ENCODE measurements at places on chromosomes 7 and 10. TPM values are rescaled to one million over a fixed set of nuclear protein-coding genes. Genes with fewer than 3 reads are reported as not detected.

DNA sequence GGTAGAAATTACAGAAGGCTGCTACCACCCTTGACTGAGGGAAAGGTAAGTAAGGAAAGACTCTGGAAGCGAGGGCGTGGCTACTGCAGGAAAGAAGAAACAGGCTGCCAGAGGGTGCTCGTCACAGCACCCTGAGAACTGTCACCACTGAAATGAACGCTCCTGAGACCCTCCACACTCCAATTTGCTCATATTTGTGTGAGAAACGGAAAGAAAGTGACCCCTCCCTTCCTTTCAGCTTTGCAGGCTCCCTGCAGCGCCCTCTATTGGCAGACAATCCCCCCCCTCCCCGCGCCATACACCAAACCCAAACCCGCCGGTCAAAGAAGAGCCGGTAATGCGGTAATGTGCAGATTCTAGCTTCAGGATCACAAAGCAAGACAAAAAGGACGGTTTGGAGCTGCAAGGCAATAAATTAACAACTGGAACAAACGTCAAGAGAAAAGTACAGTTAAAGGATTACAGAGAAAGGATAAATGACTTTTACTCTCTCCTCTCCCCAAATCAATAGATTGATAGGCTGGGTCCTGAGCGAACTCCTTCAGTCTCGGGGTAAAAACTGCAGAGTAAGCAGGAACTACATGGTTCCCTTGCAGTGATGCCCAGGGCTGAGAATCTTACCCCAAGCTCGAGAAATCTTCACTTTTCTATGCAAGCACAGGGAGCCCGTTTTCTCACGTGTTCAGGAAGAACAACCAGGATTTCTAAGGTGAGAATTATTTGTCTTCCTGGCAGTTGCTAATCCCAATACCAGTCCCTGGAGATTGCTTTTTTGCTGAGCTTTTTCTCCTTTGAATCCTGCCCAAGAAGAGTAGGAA, 47.6 kb downstream of the STEAP1B start:
- H3K36me3 ChIP-seq: no peaks in the 10 kb centered on the region
- H3K27me3 ChIP-seq: no peaks in the 10 kb centered on the region
- H3K4me3 ChIP-seq: no peak overlapping the region
- no peaks in the 10 kb centered on the region for H3K4me1 ChIP-seq
- H3K27ac ChIP-seq: no peak overlapping the region
- DNase-seq: peak; percentile 25

GRCh38 chr7:53218730-53219504, 183.5 kb downstream of the POM121L12 start:
- H3K27me3 ChIP-seq: no peaks in the 10 kb centered on the region
- no peak for DNase-seq
- peak overlapping the region; percentile 34 for H3K4me3 ChIP-seq
- H3K4me1 ChIP-seq: peaks cover 2% of the 10 kb centered on the region
- no peak overlapping the region for H3K27ac ChIP-seq
- no peaks in the 10 kb centered on the region for H3K36me3 ChIP-seq

DNA sequence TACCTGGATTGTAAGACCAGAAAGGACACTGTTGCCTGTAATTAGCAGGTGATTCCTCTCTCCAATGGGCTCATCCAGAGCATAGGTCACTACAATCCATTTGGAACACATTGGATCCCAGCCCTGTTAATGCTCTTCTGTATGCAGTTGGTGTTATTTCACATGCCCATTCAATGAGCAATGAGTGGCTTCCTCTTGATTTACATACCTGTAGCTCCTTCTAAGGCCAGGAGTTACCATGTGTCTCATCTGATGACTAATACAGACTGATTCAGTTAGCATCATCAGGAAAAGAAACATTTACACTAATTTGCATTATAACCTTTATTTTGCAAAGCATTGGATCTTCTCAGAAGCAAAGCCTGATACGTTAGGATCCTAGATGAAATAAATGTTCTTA, 83.1 kb upstream of the NPVF start:
- DNase-seq: no peak
- H3K4me1 ChIP-seq: peaks cover 6% of the 10 kb centered on the region
- no peak overlapping the region for H3K27ac ChIP-seq
- no peak overlapping the region for H3K4me3 ChIP-seq
- no peaks in the 10 kb centered on the region for H3K27me3 ChIP-seq

DNA sequence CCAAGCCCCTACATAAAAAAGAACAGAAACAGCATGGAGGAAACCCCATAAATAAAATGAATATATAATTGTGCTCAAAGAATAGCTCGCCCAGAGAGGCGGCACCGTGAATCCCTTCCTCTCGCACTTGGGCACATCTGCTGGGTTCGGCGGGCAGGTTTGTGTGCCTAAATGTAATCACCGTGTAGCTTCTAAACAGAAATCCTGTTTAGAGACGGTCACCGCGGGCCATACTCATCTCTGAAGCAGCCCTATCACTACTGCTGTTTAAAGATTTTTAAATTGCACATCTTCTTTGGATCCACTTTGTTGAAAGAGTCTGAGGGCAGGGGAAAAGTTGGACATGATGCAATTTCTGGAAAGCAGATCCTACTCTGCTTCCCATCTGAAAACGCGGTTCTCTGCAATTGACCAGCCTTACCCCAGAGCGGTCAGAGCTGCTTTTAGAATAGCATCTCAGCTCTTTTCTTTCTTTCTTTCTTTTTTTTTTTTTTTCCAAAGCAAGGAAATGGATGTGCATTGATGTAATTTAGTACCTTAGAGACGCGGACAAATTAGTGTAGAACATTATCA, 6.4 kb downstream of the DRGX start:
- peaks cover 4% of the 10 kb centered on the region for H3K27me3 ChIP-seq
- H3K27ac ChIP-seq: no peak overlapping the region
- no peak for DNase-seq
- H3K36me3 ChIP-seq: no peaks in the 10 kb centered on the region
- no peak overlapping the region for H3K4me3 ChIP-seq
- no peaks in the 10 kb centered on the region for H3K4me1 ChIP-seq

DNA sequence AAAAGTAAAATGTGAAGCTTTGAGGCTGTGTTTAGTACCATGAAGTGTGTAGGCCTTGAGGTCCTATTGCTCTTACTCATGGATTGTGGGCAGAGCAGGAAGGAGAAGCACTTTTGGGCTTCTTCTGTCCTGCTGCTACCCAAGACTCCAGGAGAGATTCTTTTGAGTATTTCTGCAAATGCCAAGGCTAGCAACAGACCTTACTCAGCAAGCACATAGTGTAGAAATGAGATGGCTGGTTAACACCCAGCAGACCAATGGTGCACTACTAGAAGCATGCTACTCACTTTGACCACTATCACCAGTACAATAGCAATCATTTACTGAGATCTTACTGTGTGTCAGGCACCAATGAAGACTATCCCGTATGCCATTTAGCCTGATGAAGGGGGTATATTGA, 3.2 kb downstream of the PLPP4 start:
- no peak for DNase-seq
- no peak overlapping the region for H3K4me3 ChIP-seq
- H3K36me3 ChIP-seq: no peaks in the 10 kb centered on the region
- no peaks in the 10 kb centered on the region for H3K27me3 ChIP-seq
- H3K27ac ChIP-seq: no peak overlapping the region
- peaks cover 4% of the 10 kb centered on the region for H3K4me1 ChIP-seq

DNA sequence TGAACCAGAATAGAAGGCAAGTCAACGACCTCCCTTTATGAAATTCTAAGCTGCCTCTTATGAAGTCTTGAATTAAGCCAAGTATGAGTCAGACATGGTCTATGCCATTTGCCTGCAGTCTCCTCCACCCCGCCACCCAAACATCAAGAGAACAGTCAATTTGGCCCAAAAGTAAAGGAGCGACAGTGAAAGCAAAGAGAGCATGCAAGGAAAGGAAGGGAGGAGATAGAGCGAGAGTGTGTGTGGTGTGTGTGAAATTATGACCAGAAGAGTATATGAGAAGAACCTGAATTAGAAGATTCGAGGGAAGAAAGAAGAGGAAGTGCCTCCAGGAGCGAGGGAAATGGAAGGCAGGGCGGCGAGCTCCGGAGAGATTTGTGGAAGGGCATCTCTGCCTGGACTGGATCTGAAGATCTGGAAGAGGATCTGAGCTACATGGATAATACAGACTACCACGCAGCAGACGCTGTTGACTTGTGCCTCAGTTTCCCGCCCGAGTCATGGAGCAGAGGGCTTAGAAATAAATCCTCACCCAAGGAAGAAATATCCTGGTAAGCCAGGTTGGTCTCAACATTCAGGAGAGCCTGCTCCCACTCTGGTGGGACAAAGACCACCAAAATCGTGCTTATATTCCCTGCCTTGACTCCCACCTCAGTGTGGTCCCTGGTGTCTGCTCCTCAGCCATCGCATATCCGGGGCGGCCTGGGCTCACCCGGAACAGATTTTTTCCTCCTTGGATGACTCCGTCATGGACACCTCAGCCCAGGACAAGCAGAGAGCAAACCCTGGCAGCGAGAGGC, 459 bp downstream of the ZDHHC6 start:
- H3K4me3 ChIP-seq: peak overlapping the region; percentile 84
- H3K27ac ChIP-seq: peak overlapping the region; percentile 53
- no peaks in the 10 kb centered on the region for H3K36me3 ChIP-seq
- H3K4me1 ChIP-seq: peaks cover 5% of the 10 kb centered on the region

DNA sequence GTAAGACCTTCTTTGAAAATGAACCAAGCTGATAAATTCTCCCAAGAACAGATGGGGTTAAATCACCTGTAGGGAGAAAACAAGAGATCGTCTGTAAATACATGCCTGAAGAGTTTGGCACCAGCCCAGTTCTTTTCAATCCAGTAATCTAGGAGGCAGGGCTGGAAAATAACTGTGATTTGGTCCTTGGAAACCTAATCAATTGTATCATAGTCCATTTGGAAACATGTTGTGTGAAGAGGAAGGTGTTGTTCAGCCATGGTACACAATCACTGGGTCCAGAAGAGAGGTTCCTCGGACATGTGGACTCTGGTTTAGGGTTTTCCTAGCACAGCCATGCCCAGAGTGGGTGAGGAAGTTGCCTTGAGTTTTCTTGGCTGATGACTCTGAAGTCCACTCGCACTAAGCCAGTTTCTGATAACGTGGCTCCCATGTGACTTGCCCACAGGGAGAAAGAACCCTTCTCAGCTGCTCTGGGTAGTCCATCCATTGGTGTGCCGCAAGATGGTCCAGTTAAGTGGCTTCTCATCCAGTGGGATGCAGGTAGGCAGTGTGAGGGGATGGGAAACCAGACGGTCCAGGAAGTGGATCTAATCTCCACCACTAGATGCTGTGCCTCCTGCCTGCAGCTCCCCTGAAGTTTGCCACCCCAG, 5.1 kb downstream of the BLNK start:
- H3K27me3 ChIP-seq: no peaks in the 10 kb centered on the region
- no peaks in the 10 kb centered on the region for H3K36me3 ChIP-seq
- DNase-seq: no peak
- no peak overlapping the region for H3K4me3 ChIP-seq
- no peak overlapping the region for H3K27ac ChIP-seq

DNA sequence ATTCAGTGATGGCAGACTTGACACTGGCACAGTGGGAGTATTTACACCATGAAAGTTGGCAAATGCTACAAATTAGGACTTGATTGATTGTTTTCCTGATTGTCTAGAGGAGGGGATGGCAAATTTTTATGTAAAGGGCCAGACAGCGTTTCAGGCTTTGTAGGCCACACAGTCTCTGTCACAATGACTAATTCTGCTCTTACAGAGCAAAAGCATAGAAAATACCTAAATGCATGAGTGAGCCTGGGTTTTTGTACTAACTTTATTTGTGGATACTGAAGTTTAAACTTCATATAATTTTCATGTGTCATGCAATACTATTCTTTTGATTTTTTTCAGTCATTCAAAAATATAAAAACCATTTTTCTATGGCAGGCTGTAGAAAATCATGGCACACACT, 9.0 kb upstream of the ARMS2 start:
- no peak overlapping the region for H3K27ac ChIP-seq
- H3K36me3 ChIP-seq: no peaks in the 10 kb centered on the region
- no peak for DNase-seq

- no peak for DNase-seq
- H3K4me1 ChIP-seq: peaks cover 2% of the 10 kb centered on the region
- no peaks in the 10 kb centered on the region for H3K27me3 ChIP-seq
- no peak overlapping the region for H3K4me3 ChIP-seq
Measured at GRCh38 chr7:27868131-27868550, 128.2 kb downstream of the TAX1BP1 start.

DNA sequence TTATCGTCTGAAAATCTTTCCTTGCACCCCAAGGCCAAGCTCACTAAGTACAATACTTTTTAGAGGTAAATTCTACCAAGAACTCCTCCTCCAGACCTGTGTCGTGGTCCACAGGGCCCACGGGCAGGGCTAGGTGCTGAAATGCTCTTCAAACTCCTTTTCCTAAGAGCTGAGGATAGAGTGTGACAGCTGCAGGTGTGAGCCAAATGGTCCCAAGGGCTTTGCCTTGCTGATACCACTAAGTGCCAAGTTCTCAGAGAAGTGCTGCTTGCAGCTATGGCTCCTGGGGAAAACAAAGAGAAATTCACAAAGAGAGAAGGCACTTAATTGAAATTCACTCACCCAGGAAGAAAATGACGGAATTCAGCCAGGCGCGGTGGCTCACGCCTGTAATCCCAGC, 868.9 kb upstream of the AUTS2 start:
- H3K4me1 ChIP-seq: no peaks in the 10 kb centered on the region
- H3K36me3 ChIP-seq: no peaks in the 10 kb centered on the region
- H3K27ac ChIP-seq: no peak overlapping the region
- DNase-seq: no peak
- H3K27me3 ChIP-seq: no peaks in the 10 kb centered on the region

DNA sequence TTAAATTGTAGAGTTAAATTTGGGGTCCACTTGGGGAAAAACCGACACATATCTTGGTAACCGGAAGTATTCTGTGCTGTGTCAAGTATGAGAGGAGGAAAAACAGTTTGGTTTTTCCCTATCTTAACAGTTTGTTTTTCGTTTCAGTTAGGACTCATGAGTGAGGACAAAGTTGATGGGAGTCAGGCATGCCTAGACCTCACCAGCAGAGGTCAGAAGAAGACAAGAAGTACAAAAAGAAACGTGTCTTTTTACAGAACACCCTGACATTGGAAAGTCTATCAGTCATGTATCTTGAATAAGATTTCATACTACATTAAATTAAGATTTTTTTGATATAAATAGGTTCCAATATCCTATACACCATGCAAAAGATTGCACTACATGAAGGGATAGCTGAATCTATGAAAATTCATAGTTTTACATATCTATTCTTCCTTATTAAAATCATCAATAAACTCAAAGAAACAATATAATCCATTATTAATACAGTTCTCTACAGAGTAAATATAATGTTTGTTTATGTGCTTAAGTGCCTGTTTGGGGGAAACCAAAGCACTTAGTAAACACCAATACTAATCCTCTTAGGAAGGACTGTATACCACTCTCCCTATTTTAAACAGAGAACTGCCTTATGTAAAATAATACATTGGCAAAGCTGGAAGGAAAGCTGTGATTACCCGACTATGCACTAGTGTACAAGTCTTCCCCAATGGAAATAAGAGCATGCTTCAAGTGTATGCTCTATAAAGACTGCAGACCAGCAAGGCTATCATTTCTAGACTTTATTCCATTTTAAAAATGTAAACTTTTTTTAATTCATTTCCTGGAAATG, 95.6 kb downstream of the USP6NL start:
- no peak overlapping the region for H3K4me3 ChIP-seq
- H3K36me3 ChIP-seq: no peaks in the 10 kb centered on the region
- peak; percentile 47 for DNase-seq
- no peaks in the 10 kb centered on the region for H3K27me3 ChIP-seq
- no peak overlapping the region for H3K27ac ChIP-seq

Gene FAM25G
- total RNA-seq: not detected

Gene RELN
- total RNA-seq: 0.68 TPM

All from ovary (tissue), 10 donors.